Mesothelial cell of epicardium (in vitro differentiated cells): ENCODE measurements at places on chromosomes 11 and 22.

GRCh38 chr11:29119116-29119515 lies 897.7 kb downstream of the KCNA4 start:
- no peak for DNase-seq

GRCh38 chr11:106813806-106814205 lies 204.5 kb downstream of the GUCY1A2 start:
- no peak for DNase-seq

GRCh38 chr22:45502215-45503049 lies at the start of gene FBLN1:
FBLN1 (plus strand) TSS chr22:45502883; CDS start chr22:45502986, 103 bp downstream.
- DNase-seq = peak; percentile 74

- no peak for DNase-seq
These were observed 965 bp upstream of the PAMR1 start for GRCh38 chr11:35526370-35526792.

- DNase-seq = no peak
These were observed 264.2 kb downstream of the TMEM135 start for GRCh38 chr11:87301785-87302540.

- DNase-seq = no peak
These were observed 312.4 kb upstream of the PITPNB start for GRCh38 chr22:28231441-28231840.

DNA sequence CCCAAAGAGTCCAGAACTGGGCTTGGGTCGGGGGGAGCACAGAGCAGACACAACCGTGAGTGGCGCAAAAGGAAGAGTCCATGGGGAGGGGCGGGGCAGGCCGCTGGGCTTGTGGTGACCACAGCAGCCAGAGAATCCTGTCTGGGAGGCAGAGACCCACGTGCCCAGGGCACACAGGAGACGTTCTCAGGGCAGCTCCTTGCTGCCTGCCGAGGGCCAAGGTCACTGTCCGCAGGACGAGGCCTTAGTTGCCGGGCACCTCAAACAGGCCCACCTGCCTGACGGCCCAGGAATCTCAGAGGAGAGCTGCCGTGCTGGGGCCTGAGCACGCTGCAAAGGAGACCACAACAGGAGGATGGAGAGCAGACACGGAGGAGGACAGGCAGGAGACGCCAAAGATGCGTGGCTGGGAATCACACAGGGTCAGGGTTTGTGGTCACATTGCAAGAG lies 87.8 kb downstream of the MYEOV start:
- no peak for DNase-seq

DNA sequence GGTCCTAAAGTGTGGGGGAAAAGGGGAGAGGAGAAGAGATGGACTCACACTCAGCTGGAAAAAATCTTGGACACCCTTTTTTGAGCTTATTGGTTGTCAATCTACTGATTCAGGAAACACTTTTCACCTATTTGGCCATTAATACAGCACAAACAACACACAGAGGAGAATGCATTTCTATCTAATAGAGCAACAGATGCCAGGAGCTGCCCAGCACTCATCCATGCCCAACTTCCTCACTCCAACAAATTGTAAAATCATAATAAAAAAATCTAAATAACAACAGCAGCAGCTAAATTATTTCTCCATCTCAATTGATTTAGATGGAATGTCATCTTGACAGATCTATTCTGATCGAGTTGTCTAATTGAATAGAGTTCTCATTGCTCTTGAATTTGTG lies 628.2 kb downstream of the OPCML start:
- no peak for DNase-seq

DNA sequence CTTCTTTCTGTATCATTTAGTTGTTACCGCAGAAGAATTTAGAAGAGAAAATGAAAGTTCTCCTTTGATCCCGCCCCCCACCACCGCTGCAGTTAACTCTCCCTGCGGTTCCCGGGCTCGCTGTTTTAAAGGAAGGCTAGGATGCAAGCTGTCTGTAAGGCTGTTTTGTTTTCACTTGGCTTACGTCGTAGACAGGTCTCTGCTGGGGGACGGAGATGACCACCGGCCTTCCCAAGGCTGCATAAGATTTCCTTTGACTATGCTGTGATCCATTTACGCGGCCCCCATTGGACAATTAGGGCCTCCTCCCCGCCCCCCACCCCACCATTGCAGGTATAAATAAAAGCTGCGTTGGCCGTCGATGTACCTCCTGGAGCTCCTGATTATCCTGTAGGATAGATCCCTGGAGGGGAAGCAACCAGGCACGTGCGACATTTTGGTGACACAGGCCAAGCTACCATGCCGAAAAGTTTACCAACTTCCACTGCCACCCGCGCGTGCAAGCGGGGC lies 1.4 kb upstream of the CPT1A start:
- DNase-seq = no peak

GRCh38 chr11:75565221-75565814 lies 3.3 kb downstream of the SERPINH1 start:
- no peak for DNase-seq

DNA sequence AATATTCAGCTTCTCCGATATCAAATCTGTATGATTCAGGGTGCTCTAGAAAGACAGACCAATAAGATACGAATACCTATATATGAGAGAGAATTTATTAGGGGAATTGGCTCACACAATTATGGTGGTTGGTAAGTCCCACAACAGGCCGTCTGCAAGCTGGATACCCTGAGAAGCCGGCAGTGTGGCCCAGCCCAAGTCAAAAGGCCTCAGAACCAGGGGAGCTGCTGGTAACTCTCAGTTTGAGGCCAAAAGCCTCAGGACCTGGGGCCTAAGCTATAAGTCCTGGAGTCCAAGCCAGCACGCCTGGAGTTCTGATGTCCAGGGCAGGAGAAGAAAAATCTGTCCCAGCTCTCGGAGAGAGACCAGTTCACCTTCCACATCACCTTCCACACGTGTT lies 318.7 kb downstream of the BRD1 start:
- DNase-seq = no peak

DNA sequence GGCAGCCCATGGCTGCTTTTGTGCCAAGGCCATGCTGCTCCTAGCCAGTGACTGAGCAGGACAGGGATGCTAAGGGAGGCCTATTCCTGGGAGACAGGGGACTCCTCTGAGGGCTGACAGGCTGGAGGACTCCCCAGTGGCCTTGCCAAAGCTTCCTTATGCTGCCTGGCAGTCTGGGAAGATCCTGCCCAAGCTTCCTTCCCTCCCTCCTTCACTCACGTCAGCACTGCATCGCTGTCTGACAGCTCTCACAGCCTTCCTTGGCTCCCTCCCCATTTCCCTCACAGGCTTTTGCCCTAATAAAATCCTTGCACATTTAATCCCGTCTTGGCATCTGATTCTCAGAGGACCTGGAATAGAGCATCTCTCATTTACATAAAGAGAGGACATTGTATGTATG lies 26.5 kb downstream of the HTR3A start:
- DNase-seq = no peak

DNA sequence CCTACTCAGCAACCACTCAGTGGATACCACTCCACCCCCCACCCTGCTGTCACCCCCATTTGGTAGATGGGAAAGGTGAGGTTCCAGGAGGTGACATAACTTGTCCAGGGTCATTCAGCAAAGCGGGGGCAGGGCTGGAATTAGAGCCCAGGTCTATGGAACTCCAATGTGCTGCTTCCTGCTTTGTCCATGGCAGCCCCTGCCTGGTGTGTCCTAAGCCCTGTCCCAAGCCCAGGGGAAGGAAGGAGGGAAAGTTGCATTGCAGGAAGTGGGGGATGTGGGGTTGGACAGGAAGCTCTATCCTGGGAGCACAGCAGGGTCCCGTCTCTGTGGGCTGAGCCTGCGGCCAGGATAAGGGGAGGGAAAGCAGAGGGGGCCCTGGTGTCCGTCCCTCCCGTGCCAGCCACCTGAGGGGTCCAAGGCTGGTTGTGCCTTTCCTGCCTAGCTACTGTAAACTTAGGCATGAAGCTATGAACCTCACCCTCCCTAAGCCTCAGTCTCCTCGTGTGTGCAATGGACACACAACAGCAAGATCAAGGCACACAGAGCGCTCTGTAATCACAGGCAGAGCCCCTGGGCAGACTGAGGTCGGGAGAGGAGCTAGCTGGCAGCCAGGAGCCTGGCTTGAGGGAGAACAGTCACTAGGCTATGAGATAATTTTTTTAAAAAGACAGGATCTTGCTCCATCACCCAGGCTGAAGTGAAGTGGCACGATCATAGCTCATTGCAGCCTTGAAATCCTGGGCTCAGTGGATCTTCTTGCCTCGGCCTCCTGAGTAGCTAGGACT lies 12.9 kb downstream of the GAL3ST1 start:
- DNase-seq = no peak

DNA sequence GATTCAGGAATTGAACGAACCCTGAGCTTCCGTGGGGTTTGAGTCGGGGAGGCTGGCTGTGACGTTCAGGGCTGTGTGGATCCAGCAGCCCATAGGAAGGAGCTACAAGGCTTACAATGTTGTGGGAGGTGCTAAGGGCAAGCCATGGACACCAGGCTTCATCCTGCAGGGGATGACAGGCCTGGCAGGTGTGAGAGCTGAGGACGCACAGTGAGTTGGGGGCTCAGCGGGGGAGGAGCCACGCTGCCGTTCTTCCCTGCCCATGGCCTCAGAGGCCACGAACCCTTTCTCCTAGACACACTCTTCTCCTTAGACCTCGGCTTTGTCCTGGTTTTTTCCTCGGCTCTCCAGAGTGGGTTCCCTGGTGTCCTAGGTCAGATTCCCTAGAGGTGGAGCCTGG lies 113.3 kb upstream of the SLC22A12 start:
- no peak for DNase-seq

GRCh38 chr22:39017596-39018365 lies 3.1 kb upstream of the APOBEC3D start:
- no peak for DNase-seq

GRCh38 chr11:35478471-35479091 lies 46.8 kb downstream of the PAMR1 start:
- no peak for DNase-seq

GRCh38 chr11:70146895-70147520 lies 56.1 kb upstream of the FADD start:
- no peak for DNase-seq

DNA sequence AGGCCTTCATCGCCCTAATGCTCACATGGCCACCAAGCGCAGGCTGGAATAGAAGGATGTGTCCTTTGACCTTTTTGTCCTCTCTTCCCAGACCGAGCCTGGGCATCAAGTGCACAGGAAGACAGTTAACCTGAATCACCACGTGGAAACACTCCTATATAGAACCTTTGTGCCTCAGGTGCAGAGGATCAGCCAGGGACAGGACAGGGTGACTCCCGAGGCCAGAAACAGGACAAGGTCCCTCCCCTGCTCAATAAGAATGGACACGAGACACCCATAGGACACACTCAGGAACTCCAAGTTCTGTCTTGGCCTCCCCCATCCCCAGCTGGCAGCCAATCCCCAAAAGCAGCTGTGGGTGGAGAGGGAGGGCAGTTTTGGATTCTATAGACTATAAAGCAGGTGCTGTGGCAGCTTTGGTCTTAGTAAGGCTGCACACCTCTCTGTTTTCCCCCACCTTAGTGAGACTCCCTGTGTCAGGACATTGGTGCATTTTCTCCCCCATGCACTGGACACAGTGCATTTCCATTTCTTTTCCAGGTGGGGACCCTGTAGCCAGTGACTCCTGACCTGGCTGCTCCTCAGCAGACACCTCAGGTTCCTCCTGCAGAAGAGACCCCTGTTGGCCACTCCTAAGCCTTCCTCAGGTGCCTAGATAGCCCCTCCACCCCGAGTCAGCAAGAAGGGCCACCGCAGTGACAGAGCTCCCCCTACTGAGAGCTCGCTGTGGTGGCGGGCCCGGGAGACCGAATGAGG lies 43.6 kb upstream of the POU2AF1 start:
- DNase-seq = no peak

- no peak for DNase-seq
These were observed 8.1 kb downstream of the C11orf91 start for GRCh38 chr11:33692541-33692940.
